ENCODE measurements at places on chromosomes 6 and 20.
A peak's percentile ranks its signal among the peaks of the same experiment; 100 is the strongest.

GRCh38 chr6:168578036-168578435 is 137.1 kb downstream of the SMOC2 start:
- no peak for DNase-seq

DNA sequence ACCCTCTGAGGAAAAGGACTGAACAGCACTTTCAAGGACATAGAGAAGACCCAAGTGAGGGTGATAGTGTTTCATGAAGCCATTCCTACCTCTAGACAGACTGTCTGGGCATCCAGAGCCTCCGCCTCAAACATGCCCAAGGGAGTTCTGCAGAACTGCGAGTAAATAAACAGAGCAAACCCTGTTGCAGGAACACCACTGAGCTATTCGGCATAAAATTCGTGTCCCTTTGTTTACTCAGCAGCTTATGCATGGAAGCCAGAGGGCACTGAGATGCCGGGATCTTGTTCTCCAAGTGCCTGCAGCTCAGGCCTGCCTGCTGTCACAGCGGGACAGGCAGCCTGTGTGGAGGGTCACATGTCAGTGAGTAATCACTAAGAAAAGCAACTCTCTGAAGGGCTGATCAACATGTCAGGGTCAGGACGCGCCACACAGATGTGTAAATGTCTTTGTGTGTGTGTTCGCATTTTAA is 164.9 kb upstream of the HEY2 start:
- no peak for DNase-seq

- DNase-seq: peak; percentile 72
Measured at GRCh38 chr20:62875419-62876361, 14.1 kb upstream of the TCFL5 start.

- DNase-seq: no peak
Measured at GRCh38 chr6:11688425-11688709, 90.2 kb downstream of the ADTRP start.

GRCh38 chr20:38165089-38165965 is at the start of gene TGM2:
Gene TGM2, minus strand, starts transcription at chr20:38165270. Its CDS starts 72 bp downstream, at chr20:38165198.
- DNase-seq: peak; percentile 92

DNA sequence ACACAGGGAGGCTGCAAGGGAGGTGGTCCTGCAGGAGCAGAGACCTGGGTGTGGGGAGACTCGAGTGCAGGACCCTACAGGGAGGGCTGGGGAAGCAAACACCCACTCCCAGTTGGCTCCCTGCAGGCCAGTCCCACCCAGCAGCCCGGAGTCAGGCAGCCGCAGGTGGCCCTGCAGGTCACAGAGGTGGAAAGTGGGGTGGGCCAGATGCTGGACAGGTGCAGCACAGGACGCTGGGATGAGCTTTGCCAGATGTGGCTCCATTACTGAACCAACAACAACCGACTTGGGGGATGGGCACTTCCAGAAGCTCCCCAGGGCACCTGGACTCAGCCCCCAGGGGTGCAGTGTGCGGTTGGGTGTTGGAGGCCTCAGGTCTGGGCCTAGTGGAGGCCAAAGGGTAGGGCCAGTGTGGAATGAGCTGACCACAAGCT is 26.6 kb upstream of the MYT1 start:
- peak; percentile 24 for DNase-seq

DNA sequence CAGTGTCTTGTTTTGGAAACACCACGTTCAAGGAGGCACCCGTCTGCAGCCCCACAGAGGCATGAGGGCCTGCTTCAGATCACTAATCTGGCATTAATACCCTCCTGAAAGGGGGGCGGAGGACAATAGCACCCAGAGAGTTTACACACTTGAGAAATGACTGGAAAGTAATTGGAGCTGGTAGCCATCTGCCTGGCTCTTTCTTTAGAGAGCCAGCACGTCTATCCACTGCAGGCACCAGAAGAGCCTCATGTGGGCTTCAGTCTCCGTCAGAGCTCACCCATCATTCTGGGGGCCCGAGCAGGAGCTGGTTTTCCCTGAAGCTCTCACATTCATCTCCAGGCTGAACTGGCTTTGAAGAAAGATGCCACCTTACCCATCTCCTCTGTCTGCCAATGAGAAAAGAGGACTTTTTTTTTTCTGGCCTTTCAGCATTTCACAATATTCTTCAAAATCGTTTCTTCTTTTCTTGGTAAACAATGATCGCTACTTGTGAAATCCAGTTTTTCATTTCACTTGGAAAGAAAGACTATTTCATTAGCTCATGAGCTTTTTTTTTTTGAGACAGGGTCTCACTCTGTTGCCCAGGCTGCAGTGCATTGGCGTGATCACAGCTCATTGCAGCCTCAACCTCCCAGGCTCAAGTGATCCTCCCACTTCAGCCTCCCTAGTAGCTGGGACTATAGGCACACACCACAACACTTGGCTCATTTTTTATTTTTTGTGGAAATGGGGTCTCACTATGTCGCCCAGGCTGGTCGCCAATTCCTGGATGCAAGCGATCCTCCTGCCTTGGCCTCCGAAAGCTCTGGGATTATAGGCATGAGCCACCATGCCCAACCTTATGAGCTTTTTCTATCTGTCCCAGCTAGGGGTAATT is 124.7 kb upstream of the ZNF217 start:
- no peak for DNase-seq

GRCh38 chr20:41072915-41073314 is 44.3 kb downstream of the TOP1 start:
- DNase-seq: no peak

DNA sequence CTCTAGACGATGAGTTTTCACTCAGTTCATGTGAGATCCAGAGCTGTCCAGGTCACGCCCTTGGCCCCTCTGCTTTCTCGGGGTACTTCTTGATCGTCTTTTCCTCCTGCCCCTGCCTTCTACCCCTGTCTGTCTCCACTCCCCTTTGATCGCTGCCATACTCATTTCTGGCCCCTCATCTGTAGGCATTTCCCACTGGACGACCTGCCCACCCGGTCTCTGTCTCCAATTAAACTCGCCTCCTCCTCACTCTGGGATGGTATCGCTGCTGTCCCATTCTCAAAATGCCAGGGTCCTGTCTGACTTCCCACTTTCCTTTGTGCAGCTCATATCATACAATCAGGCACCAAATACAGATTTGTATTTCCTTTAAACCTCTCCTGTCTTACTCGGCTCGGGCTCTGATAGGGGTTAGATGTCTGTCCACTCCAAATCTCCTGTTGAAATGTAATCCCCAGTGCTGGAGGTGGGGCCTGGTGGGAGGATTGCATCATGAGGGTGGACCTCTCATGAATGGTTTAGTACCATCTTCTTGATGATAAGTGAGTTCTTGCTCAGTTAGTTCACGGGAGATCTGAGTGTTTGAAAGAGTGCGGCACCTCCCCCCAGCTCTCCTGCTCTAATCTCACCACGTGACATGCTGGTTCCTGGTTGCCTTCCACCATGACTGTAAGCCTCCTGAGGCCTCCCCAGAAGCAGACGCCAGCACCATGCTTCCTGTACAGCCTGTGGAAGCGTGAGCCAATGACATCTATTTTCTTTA is 3.5 kb upstream of the SYNJ2 start:
- DNase-seq: no peak

- no peak for DNase-seq
Measured at GRCh38 chr6:7016226-7016625, 91.5 kb upstream of the RREB1 start.

DNA sequence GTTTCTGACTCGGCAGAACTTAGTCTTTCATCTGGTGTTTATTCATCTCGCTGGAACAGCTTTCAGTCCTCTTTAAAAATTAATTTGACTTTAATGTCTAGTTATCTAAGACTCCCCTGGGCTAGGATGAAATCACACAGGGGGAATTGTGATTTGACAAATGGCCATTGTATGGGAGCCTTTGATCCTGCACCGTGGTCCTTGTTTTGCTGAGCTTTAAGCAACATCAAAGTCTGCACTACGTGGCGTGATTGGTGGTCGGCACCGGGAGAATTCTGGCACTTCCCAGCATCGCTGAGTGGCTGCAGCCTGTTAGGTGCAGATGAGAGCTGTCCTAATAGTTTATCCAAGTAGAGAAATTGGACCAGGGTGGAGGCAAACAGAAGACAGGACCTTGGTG is 146.9 kb downstream of the TBC1D7 start:
- no peak for DNase-seq

GRCh38 chr6:111724505-111724904 is 118.8 kb upstream of the TRAF3IP2 start:
- no peak for DNase-seq

- DNase-seq: no peak
Measured at GRCh38 chr6:116218866-116219265, 35.0 kb downstream of the TSPYL4 start.

GRCh38 chr6:123467392-123467791 is 169.4 kb downstream of the TRDN start:
- no peak for DNase-seq

GRCh38 chr6:91575032-91575431 is 988.2 kb upstream of the MAP3K7 start:
- no peak for DNase-seq

- no peak for DNase-seq
Measured at GRCh38 chr6:89430201-89430962, 2.6 kb upstream of the ANKRD6 start.

GRCh38 chr20:18624948-18625347 is 37.1 kb downstream of the DTD1 start:
- no peak for DNase-seq

- DNase-seq: no peak
Measured at GRCh38 chr6:166830185-166830890, 126.0 kb downstream of the RNASET2 start.

GRCh38 chr20:25574411-25574810 is 10.9 kb downstream of the NINL start:
- DNase-seq: no peak

- no peak for DNase-seq
Measured at GRCh38 chr6:132052096-132052495, 100.9 kb upstream of the CCN2 start.

DNA sequence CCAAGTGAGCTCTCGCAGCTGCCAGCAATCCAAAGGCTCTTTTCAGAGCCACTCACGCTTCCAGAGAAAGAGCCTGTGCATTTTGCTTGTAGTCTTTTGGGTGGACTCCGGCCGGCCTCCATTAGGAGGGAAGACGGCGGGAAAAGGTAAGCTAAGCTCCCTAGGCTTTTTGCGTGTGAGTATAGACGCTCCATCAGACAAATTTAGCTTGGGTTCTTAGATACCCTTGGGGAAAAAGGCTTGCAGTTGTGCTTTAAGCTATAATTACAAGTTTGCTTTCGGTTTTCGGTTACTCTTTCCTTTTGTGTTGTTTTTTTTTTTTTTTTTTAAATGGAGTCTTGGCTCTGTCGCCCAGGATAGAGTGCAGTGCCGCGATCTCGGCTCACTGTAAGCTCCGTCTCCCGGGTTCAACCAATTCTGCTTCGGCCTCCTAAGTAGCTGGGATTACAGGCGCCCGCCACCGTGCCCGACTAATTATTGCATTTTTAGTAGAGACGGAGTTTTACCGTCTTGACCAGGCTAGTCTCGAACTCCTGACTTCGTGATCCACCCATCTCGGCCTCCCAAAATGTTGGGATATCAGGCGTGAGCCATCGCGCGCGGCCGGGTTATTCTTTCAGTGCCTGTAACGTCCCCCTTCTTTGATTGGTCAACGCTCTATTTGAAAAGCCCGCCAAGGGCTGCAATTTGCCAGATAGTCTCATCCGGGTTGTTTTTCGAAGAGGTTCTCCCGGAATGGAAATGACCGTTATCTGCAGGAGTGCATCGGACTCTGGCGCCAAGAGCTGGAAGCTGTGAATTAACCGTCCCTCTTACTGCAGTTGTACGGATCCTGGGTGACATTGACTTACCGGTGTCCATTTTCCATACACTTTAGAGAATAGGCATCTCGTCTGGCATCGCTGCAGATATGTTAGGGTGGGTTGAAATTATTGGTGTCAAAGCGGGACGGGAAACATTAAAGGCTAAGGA is 18.1 kb downstream of the OR2B2 start:
- DNase-seq: peak; percentile 83

- DNase-seq: no peak
Measured at GRCh38 chr20:7375905-7376304, 564.4 kb downstream of the HAO1 start.

- no peak for DNase-seq
Measured at GRCh38 chr6:124441450-124441849, 520.8 kb upstream of the RNF217 start.

- no peak for DNase-seq
Measured at GRCh38 chr6:9623985-9624384, 790.9 kb downstream of the TFAP2A start.

DNA sequence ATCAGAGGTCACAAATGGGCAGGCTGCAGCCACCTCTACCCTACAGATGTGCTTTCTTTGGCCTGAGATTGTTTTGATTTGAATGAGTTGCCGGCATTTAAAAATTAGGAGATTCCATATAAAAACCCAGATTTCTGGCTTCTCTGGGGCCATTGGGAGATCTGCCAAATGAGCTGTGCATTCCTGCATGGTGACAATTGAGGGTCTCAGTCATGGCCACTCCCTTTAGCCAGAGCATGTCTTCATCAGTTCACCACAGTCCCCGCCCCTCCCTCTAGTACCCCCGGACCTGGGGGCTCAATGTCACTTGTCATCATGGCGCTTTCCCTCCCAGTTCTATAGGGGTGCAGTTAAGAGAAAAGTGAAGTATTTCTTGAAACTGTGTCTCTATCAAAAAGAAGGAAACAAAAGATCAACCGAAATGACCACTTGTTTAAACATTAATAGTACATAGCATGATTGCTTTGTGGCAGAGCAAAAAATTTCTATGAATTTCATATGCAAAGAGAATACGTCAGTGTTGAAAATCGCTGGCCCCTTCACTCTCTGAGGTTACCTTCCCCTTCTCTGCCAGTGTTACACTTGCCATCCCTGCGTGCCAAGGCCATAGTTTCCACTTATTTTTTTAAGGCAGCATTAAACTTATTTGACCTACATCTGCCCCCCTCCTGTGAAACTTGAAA is 21.1 kb downstream of the EYA2 start:
- no peak for DNase-seq

DNA sequence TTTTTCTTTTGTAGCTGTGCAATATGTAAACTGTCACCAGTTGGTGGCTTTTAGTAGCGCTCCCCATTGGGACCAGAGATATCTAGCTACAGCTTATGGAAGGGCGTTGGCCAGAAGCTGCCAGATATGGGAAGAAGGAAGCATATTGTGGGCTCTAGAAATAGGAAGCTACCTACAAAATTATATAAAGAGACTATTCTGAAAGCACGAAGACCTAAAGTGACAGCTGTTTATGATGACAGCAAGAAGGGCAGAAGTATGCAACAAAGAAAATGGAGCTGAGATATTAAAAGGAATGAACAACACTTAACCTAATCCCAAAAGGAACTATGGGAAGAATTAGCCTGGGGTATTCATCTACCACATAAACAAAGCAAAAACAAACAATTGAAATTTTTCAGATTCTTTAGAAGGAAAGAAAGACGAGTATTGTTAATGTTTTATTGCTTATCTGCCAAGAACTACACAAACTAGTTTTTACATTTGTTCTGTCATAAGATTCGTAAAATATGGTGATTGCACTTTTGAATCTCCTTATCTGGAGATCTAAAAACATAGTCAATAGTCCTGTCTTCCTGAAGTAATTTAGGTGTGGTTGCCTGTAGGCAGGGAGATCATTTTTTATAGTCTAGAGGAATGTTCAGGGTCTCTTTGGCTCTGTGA is 81.6 kb downstream of the NCOA7 start:
- DNase-seq: no peak

All from lower lobe of right lung (tissue), 2 donors.